ENCODE measurements at places on chromosomes 1 and 21. TPM values are rescaled to one million over a fixed set of nuclear protein-coding genes. Genes with fewer than 3 reads are reported as not detected.

LY9 gene
- 0.25 TPM for total RNA-seq

HMGN2 gene
- 225 TPM for total RNA-seq

C21orf91 gene
- 13.1 TPM for total RNA-seq

SIKE1 gene
- 37.4 TPM for total RNA-seq

FAM151A gene
- total RNA-seq: not detected

- DNase-seq: no peak
Observed at GRCh38 chr21:37799211-37800056, 116.8 kb downstream of the KCNJ6 start.

GRCh38 chr1:6998267-6998666 lies 213.0 kb downstream of the CAMTA1 start:
- DNase-seq: no peak

DNA sequence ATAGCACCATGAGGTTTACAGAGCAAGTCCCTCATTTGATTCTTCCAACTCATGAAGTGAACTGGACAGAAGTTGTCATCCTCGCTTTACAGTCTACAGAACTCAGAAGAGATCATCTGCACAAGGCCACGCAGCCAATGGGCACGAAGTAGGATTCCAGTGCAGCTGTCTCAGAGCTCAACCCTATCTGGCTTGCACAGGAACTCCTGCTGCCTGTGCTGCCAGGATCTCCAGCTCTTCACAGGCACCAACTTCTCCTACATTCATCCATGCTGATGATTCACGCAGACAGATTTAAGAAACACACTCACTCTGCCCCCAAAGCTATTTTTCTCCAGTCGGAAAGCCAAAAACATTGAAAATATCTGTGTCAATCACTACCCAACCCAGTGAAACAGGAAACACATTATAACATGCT lies 157.0 kb downstream of the RERE start:
- DNase-seq: peak; percentile 94

DNA sequence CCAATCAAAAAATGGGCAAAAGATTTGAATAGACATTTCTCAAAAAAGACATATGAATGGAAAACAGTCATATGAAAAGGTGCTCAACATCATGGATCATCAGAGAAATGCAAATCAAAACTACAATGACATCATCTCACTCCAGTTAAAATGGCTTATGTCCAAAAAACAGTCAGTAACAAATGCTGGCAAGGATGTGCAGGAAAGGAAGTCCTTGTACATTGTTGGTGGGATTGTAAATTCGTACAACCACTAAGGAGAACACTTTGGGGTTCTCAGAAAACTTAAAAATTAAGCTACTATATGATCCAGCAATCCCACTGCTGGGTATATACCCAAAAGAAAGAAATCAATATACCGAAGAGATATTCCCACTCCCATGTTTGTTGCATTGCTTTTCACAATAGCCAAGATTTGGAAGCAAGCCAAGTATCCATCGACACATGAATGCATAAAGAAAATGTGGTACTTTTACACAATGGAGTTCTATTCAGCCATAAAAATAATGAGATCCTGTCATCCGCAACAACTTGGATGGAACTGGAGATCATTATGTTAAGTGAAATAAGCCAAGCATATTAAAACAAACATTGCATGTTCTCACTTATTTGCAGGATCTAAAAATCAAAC lies 17.9 kb downstream of the GBP5 start:
- DNase-seq: no peak

DNA sequence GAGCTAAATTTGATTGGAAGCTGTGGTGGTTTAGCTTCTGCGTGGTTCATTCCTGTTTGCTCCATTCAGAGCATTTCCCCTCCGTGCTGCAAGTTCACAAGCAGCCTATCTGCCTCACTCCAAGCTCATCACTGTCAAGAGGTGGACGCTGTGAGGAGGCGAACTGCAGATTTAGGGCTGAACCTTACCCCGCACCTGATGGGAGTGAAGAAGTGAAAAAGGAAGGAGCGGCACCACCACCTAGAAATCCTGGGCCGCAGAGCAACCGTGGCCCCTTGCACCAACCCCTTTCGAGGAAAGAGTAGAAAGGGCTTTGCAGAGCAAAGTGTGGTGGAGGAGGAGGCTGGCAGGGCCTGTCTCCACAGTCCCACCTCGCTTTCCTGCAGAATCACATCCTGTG lies 117.4 kb downstream of the IER5 start:
- DNase-seq: no peak

GRCh38 chr1:87202922-87203655 lies 125.6 kb upstream of the LMO4 start:
- DNase-seq: no peak

GRCh38 chr1:102693345-102693744 lies 415.0 kb downstream of the COL11A1 start:
- no peak for DNase-seq

DNA sequence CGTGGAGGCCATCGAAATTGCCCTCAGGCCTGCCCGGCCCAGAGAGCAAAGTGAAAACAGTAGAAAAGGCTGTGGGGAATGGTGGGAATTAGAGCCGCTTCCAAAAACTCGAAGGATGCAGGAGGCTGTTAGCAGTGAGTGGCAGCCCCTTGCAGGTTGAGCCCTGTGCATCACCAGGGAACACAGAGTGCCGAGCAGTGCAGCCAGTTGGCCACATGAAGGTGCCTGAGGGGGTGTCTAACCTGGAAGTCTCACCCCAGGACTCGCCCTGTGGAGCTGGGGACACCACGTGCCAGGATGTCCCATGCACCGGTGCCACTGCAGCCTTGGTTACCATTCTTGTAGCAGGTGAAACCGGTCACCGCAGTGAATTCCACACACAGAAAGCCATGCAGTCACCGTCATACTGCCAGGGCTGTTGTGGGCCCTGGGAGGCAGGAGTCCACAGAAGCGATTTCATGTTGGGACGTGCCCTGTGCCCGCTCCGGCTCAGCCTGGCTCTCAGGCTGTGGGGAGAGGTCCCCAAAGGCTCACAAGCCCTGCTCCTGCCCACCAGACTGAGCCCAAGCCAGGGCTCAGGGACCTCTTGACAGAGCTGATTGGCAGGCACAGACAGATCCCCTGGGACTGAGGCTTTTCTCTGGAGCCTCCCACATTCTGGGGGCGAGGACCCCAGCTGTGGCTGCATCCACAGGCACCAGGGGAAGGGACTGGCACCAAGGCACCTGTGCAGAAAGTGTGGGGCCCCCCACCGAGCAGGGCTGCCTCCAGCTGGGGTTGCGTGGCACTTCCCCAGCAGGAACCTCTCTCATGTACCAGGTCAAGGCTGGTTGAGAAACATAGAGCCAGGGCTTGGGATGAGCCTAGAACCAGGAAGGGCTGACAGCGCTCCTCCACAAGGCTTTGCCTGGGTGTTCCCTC lies 16.7 kb upstream of the ACTRT2 start:
- no peak for DNase-seq

DNA sequence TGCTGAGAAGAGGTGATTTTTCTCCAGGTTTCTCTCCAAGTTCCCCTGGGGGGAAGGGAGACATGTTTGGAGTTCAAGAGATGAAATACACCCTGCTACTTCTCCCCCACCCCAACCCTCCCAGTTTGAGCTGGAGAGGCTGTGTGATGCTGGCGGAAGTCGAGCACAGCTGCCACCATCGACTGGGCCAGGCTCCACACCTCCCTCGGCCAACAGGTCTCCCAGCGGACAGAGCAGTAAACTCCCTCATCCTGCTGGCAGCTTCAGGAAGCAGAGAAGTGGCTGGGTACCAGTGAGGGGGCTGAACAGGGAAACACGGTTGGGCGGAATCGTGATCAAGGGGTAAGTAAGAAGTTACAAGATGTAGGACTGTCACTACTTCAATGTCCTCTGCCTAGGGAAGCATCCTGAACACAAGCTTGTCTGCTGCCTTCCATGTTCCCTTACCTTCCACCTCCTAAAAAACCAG lies 6.6 kb upstream of the NHLH1 start:
- DNase-seq: no peak

- peak; percentile 4 for DNase-seq
Observed at GRCh38 chr1:207186503-207186902, 82.5 kb downstream of the C4BPA start.

- DNase-seq: peak; percentile 15
Observed at GRCh38 chr1:180155182-180155682, 563 bp downstream of the QSOX1 start.

GRCh38 chr1:197807739-197808453 lies 32.6 kb upstream of the DENND1B start:
- DNase-seq: peak; percentile 7

- DNase-seq: no peak
Observed at GRCh38 chr1:173107696-173108095, 57.0 kb upstream of the TNFSF18 start.

GRCh38 chr21:25562660-25563059 lies 44.6 kb downstream of the MRPL39 start:
- DNase-seq: peak; percentile 16

GRCh38 chr1:238701024-238701423 lies 685.3 kb upstream of the CHRM3 start:
- no peak for DNase-seq

GRCh38 chr1:172499636-172500141 lies 33.3 kb upstream of the SUCO start:
- no peak for DNase-seq

- peak; percentile 24 for DNase-seq
Observed at GRCh38 chr1:229437443-229437842, 3.5 kb upstream of the ACTA1 start.

GRCh38 chr1:65681096-65681495 lies 111.6 kb upstream of the PDE4B start:
- peak; percentile 34 for DNase-seq

GRCh38 chr1:172820475-172821158 lies 161.7 kb downstream of the FASLG start:
- no peak for DNase-seq

DNA sequence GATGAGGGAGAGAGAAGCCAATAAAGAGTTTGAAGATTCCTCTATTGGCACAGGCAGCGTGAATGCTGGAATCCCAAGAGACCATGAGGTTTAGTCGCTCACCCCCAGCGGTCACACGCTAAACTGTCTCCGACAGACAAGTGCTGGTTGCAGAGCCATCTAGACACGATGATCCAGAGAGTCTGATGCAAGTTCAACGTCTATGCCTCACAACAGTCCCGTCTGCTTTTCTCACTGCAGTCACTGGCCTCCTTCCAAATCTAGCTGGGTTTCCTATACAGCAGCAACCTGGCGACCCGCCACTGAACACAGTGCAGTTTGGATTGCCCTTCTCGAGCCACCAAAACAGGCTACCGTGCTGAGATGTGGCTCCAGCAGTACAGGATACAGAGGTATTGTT lies 98.6 kb upstream of the KRTAP19-8 start:
- peak; percentile 23 for DNase-seq
